ENCODE measurements at places on chromosomes 2 and 18. TPM values are rescaled to one million over a fixed set of nuclear protein-coding genes. Genes with fewer than 3 reads are reported as not detected.

DNA sequence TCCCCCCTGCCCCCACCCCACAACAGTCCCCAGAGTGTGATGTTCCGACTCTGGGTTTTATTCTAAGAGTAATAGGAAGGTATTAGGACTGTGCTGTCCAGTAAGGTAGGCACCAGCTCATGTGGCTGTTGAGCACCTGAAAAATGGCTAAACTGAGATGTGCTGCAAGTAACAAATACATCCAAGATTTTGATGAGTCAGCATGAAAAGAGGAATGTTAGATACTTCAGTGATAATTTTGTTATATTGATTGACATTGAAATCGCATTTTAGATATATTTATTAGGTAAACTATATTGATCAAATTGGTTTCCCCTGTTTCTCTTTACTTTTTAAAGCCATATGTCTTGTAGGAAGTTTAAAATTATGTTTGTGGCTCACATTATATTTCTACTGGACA, 147.8 kb downstream of the FTCDNL1 start:
- DNase-seq: no peak

- no peak for DNase-seq
Measured at GRCh38 chr2:231691251-231691772, 17.0 kb upstream of the PTMA start.

DNA sequence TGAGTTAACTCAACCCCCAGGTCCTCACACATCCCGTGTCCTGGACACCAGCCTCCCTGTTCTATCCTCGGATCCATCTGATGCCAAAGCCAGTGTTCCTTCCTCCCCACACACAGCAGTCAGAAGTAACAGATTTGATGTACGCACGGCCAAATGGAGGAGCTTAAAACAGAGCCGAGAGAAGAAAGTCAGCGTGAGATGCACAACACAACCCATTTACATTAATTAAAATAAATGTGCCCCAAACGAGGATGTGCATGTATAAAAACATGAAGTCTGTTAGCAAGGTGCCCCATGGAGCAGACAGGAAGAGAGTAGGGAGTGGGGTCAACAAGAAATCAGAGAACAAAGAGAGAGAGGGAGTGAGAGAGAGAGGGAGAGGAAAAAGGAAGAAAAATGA, 191.2 kb downstream of the HAUS1 start:
- no peak for DNase-seq

Gene EPHA4
- 13.8 TPM for total RNA-seq

DNA sequence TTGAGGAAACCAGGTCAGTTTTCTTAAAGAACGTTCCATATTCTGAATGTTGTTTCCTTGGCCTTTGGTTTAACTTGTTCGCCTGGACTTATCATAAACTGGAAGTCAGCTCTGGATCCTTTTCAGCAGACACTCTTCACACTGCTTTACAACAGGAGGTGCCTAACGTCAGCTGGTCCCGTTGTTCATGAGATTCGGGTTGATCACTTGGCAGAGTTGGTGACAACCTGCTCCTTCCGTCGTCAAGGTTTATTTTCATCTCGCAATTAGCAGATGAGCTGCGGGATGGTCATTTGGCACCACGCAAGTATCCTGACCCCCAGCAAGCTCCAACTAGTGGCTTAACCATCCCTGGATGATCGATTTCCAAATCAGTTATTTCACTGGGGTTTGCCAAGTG, 23.0 kb upstream of the BIN1 start:
- no peak for DNase-seq

DNA sequence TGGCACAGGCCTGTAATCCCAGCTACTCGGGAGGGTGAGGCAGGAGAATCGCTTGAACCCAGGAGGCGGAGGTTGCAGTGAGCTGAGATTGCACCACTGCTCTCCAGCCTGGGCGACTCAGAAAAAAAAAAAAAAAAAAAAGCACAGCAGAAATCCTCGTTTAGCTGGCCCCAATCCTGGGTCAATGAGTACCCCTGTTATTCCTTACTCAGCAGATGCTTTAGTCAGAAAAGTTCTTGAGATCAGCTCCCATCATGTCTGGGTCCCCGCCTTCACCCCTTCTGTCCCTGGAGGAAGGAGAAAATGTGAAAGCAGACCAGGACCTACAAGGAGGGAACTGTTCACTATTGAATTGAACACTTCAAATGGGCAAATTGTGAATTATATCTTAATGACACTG, 16.4 kb upstream of the KCNG3 start:
- no peak for DNase-seq

Gene KCNK3
- total RNA-seq: 26.8 TPM

GRCh38 chr18:72086421-72086820, 457.7 kb downstream of the CBLN2 start:
- no peak for DNase-seq

GRCh38 chr18:74497778-74498177, 1.6 kb downstream of the CNDP2 start:
- no peak for DNase-seq

Gene TRIM43
- total RNA-seq: not detected

DNA sequence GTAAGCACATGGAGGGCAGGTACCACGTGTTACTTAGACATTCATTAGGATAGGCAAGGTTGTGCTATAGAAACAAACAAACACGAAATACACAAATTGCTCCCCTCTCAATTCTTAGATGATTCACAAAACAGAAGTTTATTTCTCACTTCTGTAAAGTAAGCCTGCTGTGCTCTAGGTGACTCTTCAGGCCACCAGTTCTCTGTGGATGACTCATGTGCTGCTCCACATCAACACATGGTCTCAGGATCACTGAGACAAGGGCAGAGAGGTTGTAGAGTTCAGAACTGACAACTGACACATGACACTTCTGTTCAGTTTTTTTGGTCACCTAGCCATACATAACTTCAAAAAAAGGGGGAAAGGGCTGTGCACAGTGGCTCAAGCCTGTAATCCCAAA, 70.6 kb downstream of the DAW1 start:
- no peak for DNase-seq

DNA sequence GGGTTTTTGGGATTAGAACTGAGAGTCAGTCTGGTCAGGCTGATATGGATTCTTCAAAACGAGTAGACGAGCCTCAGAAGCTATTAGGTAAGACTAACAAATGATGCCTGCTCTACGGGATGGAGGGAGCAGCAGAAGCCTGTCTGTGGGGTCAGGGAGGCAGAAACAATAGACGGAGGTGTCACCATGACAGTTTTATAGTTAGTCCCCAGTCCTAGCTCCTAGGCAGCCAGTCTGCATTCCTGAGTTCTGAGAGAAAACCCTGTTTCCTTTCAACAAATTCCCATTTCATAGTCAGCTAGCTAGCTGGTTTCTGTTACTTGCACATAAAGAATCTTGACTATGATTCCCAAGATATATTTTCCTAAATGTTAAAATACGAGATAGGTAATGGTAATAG, 542.1 kb downstream of the PID1 start:
- DNase-seq: no peak

DNA sequence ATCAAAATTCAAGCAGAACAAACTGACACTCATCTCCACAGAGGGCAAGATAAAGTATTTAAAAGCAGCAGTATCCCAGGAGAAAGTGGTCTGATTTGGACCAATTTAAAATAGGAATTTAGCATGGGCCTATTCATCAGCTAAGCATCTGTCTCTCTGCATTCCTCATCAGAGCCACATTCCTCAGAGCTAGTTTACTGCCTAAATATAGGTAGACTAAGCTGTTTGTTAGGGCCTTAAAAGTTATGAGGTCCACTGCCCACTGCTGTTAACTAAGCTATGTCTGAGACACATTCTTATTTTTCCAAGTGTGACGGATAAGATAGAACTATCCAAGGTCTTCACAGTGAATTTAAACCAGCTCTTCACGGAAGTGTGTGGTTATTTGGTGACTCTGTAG, 17.6 kb downstream of the NEB start:
- DNase-seq: no peak

Gene RAB11FIP5
- total RNA-seq: 20.6 TPM

Gene STPG4
- total RNA-seq: 0.77 TPM

DNA sequence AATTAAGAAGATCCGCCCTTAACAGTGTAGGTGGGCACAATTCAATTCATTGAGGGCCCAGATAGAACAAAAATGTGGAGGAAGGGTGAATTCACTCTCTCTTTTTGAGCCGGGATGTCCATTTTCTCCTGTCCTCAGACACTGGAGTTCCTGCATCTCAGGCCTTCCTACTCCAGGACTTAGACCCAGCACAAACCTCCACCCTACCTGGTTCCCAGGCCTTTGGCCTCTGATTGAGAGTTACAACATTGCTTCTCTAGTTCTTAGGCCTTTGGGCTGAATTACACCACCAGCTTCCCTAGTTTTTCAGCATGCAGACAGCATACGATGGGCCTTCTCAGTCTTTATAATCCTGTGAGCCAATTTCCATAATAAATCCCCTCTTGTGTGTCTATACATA, 87.8 kb upstream of the TMEM17 start:
- DNase-seq: no peak

- no peak for DNase-seq
Measured at GRCh38 chr2:9235147-9236044, 28.8 kb downstream of the ASAP2 start.

- no peak for DNase-seq
Measured at GRCh38 chr2:166411473-166412230, 35.9 kb upstream of the SCN9A start.

Gene COL5A2
- 26.3 TPM for total RNA-seq

Gene TGIF1
- total RNA-seq: 45.8 TPM

- no peak for DNase-seq
Measured at GRCh38 chr2:188720811-188721605, 253.2 kb upstream of the COL3A1 start.

DNA sequence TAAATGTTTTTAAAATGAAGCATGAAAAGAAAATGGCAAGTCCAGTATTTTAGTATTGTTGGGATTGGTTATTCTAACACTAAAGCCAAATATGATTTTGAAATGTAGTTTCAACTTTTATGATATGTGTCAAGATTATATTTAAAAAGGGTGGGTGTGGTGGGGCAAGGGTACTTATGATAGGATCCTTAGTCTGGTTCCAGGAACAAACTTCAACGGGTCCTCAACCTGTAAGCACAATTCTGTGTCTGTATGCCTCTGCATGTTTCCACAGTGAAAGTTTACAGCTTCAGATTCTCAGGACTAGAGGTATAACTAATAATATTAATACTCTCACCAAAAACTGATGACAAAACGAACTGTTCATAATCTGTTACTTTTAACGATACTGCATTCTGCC, 5.8 kb downstream of the USP34 start:
- no peak for DNase-seq

DNA sequence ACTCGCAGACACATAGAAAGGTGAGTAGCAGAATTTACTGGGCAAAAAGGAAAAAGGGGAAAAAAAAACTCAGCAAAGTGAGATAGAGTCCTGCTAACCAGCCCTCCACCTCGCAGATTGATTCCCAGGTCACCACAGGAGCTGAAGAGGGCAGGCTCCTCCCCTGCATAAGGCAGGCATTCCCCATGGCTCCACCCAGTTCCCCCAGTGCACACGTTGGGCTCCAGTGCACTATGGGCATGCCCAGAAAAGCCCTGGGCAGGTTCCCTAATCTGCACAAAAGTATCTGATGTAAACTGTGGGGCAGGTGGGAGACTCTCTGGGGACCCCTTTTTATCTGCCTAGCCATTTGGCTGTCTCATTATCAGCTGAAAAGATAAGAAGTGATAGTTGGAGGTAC, 461.2 kb upstream of the TMEFF2 start:
- no peak for DNase-seq

Gene NEU2
- not detected for total RNA-seq

Gene ARHGAP15
- total RNA-seq: 18.5 TPM

DNA sequence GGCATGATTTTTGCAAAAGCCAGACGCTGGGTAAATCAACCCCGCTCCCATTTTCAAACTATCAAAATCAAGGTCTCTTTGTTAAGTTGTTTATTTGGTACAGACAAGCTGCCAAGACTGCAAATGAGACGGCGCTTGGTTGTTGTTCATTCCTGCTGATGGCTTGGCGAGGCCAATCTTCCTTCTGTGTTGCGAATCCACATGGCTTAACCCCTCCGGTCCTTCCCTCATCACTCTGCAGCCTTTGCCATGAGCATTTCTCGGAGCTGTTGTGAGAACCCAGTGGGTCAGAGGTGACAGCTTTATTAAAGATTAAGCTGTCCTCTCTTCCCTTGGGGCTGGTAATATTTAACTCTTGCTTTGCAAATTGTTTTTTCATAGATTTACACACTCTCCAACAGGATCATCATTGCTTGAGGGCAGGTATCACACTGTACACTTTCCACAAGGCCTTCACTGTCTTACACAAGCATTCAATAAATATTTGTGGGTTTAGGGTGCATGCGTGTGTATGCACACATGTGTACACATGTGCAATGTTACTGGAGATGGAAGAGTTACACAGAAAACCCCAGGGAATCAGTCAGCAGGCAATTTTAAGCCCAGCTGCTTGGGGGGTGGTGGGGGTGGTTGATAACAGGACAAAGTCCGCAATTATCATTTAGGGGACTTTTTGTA, 27.8 kb upstream of the KCNF1 start:
- DNase-seq: no peak

GRCh38 chr2:46416739-46417403, 62.5 kb upstream of the TMEM247 start:
- DNase-seq: no peak

Gene EFHD1
- 7.7 TPM for total RNA-seq

DNA sequence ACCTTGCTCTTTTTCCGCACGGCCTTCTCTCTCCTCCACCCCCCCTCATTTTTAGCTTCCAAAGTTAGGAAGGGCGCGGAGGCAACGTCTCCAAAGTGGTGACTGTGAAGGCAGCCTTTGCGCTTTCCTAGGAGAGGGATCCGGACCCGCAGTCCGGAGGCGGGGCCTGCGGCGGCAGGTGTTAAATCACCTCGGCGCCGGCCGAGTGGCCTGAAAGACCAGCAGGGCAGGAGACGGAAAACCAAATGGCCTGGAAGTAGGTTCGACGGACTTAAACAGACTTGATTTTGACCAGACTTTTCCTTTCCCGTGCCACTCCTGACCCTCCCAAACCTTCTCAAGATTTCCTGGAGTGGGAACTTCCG, 615 bp downstream of the GORASP2 start:
- peak; percentile 80 for DNase-seq

GRCh38 chr18:41948544-41949110, 6.4 kb upstream of the PIK3C3 start:
- no peak for DNase-seq
